Common myeloid progenitor, CD34-positive (primary cell): ENCODE measurements at places on chromosomes 13 and 19.

DNA sequence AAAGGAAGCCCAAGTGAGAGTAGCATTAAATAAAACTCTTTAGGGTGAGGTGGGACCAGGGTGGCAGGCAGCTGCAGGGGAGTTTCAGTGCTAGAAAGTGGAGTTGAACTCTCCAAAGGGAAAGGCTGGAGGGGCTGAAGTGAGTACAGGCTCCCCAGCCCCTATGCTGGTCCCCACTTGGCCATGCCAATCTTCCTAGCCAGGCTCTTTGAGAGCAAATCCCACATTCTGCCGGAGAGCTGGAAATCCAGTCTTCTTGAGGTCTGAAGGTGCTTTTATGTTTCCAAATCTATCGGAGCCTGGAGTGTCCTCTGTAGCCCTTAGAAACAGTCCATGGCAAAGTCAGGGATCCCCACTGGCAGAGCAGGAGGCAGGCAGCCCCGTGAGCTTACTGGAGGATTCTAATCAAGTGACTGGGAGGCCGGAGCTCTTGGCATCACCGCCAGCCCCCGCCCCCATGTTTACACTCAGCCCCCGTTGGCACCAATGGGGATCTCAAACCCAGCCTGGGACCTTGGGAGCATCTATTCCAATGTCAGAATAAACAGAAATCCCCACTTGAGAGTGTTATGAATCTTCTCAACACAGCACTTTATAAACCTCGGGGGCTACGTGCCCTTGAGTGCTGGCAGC is 18.3 kb downstream of the ZNF536 start:
- no peak for DNase-seq

DNA sequence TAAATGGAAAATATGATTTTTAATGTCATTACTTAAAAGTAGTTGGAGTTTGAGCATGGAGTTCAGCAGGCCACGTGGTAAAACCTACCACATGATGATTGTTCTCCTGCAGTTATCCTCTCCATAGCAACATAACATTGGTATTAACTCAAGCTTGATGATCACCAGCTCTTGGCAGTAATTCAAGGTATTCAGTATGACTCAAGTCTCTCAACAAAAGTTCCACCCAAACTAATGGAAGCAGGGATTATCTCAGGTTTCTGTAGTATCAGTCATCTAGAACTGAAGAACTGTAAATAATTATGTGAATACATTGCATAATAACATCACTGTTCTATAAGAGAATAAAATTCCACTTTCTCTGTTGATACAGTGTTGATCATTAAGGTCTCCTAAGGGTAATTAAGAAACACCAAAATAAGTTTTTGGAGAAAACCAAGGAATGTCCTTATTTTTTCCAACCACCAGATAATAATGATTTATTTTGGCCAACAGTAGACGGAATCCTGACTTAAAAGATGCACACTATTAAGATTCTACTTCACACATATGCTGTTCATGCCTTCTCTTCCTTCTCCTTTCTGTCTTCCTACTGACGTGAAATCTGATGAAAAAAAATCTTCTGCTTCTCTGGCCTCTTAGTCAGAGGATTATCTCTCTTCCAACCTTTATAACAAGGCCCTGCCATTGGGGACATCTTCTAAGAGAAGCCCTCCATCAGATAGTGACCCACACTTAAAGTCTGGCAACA is 1092.3 kb downstream of the EFNB2 start:
- DNase-seq: peak; percentile 75

GRCh38 chr13:50793026-50793425 is 50.5 kb downstream of the DLEU7 start:
- DNase-seq: no peak

- no peak for DNase-seq
These were observed 109.3 kb upstream of the IPO5 start for GRCh38 chr13:97844151-97844550.

- no peak for DNase-seq
These were observed 92.2 kb downstream of the TSHZ3 start for GRCh38 chr19:31257025-31257424.

- DNase-seq: no peak
These were observed 28.8 kb downstream of the CERS1 start for GRCh38 chr19:18867199-18867598.

DNA sequence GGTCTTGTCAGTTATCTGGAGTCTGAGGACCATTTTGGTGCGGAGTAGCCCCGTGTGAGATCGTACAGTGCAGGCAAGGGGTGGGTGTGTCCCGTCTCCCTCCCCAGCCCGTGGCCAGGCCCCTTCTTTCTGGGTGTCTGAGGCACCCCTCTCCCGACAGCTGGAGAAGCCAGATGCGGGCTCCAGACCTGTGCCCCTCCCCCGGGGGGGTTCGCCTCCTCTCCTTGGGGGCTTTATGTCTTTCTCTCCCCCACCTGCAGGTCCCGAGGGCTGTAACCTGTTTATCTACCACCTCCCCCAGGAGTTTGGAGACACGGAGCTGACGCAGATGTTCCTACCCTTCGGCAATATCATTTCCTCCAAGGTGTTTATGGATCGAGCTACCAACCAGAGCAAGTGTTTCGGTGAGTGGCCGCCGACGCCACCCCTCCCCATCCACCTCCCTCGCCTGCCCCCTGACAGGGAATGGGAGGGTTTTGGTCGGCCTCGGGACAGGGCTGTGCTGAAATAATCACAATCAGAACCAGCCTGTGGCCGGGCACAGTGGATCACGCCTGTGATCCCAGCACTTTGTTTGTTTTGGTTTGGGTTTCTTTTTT is 65.6 kb downstream of the CELF5 start:
- no peak for DNase-seq

GRCh38 chr19:6221878-6222746 is 57.7 kb downstream of the MLLT1 start:
- no peak for DNase-seq
